ENCODE measurements at places on chromosomes 16 and 17.

DNA sequence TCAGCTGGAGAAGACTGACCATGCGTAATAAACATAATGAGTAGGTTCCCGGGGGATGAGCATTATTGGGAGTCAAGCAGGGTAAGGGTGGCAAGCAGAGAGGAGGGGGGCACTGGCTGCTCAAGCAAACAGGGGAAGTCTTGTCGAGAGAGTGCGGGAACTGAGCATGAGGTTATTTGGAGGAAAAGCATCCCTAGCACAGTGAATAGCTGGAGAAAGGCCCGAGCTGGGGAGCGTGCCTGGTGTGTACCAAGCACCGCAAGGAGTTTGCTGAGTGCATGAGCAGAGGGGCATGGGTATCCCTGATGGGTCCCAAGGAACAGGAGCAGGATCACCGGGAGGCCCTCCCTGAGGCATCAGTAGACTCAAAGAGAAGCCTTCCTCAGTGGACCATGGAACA, 17.2 kb downstream of the CYTH1 start:
- no peak for DNase-seq

DNA sequence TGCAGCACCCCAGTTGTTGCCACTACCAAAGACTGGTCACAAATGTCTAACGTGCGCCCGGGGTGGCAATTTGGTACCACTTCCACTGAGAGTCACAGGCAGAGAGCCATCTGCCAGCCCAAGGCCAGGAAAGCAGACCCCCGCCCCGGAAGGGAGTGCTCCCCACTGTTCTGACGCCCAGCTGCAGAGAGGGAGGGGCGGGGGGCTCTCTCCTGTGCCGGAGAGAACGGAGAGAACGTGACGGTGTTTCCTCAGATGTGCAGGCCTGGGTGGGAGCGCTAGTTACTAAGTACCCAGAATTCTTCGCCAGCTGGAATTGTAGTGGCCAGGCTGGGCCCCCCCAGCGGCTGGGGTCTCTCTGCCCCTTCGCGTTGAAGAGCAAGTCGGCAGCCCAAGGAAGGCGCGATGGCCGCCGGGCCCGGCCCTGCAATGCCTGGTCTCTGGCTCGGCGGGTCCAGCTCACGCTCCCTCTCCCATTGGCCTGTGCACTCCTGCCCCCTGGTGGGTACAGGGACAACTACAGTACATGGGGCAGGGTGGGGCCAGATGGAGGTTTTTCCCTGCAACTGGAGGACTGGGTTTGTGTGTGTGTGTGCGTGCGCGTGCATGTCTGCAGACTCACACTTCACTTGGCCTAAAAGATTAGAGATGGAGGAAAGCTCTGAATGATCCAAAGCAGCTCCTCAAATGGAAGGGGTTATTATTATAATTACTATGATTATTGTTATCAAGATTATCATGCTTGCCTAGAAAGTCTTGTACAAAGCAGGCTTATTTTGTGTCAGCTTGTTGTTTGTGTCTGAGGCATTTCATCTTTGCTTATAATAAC, 107.1 kb downstream of the AMFR start:
- peak; percentile 60 for DNase-seq

- no peak for DNase-seq
Measured at GRCh38 chr17:49437696-49438435, 23.2 kb upstream of the PHB1 start.

- DNase-seq: no peak
Measured at GRCh38 chr17:76493505-76494167, 7.6 kb downstream of the RHBDF2 start.

GRCh38 chr17:29359777-29360176, 30.4 kb upstream of the TAOK1 start:
- DNase-seq: no peak

GRCh38 chr17:17503566-17504130, 7.5 kb upstream of the RASD1 start:
- DNase-seq: no peak

GRCh38 chr16:89190150-89190958, 10.0 kb downstream of the SLC22A31 start:
- DNase-seq: no peak

- DNase-seq: no peak
Measured at GRCh38 chr17:1627982-1628855, at the start of gene SLC43A2. SLC43A2 (minus strand) TSS chr17:1628834; CDS start chr17:1627874, 960 bp downstream.

- DNase-seq: no peak
Measured at GRCh38 chr16:1336619-1337018, 3.2 kb downstream of the BAIAP3 start.

- DNase-seq: no peak
Measured at GRCh38 chr17:68080411-68081150, 45.0 kb downstream of the KPNA2 start.

DNA sequence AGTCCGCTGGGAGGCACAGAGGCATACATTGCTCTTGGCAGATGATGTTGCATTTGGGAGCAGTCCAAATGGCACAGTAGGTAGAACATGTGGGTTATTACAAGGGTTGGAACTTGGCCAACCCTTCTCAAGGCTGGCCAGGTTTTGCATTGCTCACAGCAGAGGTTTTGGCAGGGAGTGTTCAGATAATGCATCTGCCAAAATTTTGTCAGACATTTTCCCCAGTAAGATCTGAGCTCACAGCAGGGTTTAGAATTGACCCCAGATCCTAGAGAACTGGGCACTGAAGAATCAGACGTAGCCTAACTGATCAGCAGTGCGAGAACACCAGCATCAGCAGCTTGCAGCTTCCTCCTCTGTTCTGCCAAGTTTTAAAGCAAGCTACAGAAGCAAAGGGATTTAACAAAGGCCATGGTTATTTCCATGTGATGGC, 468.8 kb upstream of the KIF2B start:
- no peak for DNase-seq

GRCh38 chr17:40536295-40537171, 28.7 kb downstream of the CCR7 start:
- no peak for DNase-seq

DNA sequence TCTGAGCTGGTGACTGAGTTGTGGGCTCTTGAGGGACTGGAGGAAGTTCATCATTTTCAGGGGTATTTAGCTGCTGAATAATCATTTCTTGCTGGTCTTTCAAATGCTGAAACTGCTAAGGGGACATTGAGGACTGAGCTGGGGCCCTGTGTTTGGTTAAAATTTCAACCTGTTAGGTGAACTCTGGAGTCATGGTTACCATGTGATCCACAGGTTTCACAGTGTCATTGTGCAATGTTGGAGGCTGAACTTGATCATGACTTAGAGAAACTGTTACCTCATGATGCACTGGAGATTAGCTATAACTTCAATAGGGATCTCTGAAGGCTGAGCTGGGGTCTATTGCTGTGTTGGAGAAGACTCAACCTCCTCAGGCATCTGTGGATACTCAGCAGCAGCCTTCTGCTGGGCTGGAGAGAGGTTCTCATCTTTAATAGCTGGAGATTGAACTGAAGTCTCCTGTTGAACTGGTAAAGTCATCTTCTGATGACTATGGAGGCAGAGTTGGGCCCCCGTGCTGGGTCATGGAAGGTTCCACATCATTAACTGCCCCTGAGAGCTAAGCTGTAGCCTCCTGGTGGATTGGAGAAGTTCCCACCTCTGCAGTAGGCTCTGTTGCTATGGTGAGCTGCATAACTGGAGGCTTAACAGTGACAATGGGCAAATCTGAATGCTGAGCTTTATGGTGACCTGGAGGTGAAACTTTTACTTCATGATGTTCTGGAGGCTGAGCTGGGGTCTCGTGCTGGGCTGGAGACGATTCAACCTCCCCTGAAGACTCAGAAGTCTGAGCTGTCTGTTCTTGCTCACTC, 15.2 kb downstream of the RDM1 start:
- DNase-seq: no peak

DNA sequence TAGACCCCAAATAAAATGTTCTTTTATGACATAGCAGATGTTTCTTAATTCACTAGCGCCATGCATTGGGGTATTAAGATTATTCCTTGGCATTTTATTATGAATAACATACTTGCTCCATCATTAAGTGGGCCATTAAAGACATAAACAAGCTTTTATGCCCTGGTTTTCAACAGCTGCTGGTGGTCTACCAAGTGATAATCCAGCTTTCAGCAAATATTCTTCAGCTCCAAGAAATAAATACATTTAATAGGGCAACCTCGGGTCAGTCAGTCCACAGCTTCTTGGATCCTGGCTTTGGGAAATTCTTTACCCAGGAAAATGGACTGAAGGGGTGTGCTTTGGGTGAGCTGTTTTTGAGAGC, 217.3 kb upstream of the IRX3 start:
- no peak for DNase-seq

- no peak for DNase-seq
Measured at GRCh38 chr16:24430954-24431760, 108.2 kb upstream of the RBBP6 start.

DNA sequence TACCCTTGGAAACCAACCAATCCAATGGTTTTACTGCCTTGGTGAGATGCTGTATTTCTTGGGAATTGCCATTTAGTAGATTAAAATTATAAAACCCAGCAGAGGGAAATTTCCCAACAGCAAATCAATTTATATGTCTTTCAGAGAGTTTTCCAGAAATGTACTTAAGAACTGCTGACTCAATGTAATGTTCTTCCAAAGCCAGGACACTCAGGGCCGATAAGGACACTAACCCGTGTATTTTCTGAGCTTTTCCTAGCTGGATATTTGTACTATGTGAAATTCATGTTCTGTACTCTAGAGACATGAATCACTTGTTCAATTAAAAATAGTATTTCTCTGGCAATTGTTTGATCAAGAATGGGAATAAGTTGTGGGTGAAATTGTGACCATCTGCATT, 121.4 kb downstream of the KCNJ2 start:
- no peak for DNase-seq

GRCh38 chr17:78765821-78766220, 16.3 kb downstream of the CYTH1 start:
- DNase-seq: no peak

DNA sequence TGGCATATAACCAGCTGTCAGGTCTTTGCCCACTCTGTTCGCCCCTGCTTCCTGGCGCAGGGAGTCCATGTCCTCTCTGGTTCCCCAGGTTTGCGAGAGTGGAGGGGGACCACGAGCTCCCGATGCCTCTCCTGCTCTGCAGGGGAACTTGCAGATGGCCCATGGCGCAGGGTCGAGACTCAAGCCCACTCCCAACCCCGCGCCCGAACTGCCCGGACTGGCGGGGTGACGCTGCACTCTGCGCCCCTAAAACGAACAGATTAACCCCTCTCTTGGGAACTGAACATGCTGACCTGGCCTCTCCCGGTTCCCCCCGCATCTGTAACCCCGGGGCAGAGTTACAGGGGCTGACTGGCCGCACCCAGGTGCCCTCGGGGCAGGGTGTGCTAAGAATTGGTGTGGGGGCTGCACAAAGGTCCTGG, 681 bp upstream of the PLA2G15 start:
- DNase-seq: no peak

DNA sequence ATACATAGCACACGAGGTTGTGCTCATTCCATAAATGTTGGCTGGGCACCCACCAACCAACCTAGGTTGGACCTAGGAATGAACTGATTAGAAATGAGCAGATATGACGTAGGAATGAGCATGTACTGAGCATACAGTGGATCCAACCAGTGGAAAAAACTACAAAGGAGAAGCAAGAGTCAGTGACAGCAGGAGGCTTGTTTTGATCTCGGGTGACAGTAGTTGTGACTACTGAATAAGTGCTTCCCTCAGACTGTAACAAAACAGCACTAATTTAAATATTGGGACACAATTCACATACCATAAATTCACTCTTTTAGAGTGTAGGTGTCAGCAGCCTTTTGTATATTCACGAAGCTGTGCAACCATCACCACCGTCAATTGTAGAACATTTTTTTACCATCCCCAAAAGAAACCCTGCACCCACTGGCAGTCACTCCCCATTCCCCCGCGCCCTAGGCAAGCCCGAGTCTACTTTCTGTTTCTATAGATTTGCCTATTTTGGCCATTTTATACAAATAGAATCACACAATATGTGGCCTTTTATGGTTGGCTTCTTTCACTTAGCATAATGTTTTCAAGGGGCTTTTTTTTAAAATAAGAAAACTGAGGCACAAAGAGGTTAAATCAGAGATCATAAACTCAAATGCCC, 7.0 kb downstream of the VAC14 start:
- DNase-seq: no peak

DNA sequence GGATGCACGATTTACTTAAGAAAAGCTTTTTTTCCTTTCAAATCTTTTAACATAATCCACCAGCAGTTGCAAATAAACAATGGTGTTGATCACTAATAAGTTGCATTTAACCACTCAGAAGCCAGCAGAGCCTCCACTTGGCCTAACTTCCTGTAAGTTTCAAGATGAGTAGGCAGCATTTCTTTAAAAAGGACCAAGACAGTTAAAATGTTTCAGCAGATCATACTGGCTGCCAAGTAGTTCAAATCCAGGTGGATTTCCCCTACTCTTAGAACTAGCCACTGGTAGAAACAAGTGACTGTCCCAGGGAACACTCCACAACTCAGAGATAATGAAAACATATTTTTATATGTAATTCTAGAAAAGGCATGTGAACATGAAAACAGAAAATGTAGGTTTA, 17.0 kb upstream of the RFFL start:
- DNase-seq: no peak

DNA sequence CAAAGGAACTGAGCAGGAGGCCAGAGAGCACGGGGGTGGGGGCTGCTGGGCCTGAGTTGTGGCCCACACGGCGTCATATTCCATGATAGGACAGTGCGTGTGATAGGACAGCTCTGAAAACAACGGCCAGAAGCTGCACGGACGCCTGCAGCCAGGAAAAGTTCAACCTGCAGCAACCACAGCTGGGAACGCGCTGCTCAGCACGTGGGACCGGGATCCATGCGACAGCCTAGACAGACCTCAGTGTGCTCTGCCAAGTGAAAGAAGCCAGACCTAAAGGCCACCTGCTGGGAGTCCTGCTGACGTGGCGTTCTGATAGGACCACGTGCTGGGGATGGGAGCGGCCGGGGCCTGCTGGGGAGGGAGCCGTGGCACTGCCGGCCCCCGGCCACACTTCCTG, 21.6 kb downstream of the CTU2 start:
- DNase-seq: no peak

DNA sequence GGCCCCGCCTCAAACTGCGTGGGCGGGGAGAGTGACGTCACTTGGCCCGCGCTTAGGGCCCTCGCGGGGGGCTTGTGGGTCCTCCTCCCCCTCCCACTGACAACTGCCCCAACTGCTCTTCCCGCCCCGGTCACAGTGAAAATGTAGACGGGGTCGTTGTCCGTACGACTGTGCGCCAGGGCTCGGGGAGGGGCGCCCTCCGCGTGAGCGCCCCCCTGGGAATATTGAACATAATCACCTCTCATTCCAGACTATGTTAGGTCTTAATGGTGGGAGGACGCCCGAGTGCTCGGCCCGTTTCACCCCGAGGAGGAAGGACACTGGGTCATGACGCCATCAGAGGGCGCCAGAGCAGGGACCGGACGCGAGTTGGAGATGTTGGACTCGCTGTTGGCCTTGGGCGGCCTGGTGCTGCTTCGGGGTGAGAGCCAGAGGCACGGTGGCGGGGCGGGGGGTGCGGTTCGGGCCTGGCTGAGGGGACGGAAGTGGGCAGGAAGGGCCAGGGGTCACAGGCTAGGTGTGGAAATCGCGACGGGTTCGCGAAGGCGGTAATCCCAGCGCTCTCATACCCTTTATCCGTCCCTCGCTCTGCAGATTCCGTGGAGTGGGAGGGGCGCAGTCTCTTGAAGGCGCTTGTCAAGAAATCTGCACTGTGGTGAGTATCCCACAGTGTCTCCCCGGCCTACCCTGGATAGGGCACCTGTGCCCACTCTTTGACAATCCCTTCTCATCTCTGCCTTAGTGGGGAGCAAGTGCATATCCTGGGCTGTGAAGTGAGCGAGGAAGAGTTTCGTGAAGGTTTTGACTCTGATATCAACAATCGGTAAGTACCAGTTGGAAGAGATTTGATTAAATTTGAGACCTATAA, at the start of gene ELP5:
TSS of gene ELP5 (plus strand) at position 40 of the 868 bp plus-strand sequence. CDS start at position 376, 336 bp downstream.
- DNase-seq: peak; percentile 85

- DNase-seq: no peak
Measured at GRCh38 chr17:80800481-80801391, 190.9 kb upstream of the CHMP6 start.

- DNase-seq: no peak
Measured at GRCh38 chr17:33572615-33573014, 279.5 kb upstream of the ASIC2 start.

Data from thoracic aorta (tissue), 2 donors.